Large intestine (tissue), 12 donors: ENCODE measurements at places on chromosomes 4 and X.

- no peaks in the 10 kb centered on the region for H3K27me3 ChIP-seq
- no peak overlapping the region for H3K27ac ChIP-seq
- H3K36me3 ChIP-seq, result no peaks in the 10 kb centered on the region
- peak; percentile 69 for DNase-seq
Observed at GRCh38 chr4:145679520-145679919, 426 bp upstream of the C4orf51 start.

GRCh38 chrX:56947699-56948098, 47.6 kb downstream of the SPIN3 start:
- no peaks in the 10 kb centered on the region for H3K36me3 ChIP-seq
- H3K27me3 ChIP-seq, result no peaks in the 10 kb centered on the region
- H3K4me3 ChIP-seq, result no peak overlapping the region
- DNase-seq, result no peak
- no peak overlapping the region for H3K27ac ChIP-seq

GRCh38 chrX:150990910-150991309, 7.8 kb downstream of the HMGB3 start:
- DNase-seq, result no peak
- no peaks in the 10 kb centered on the region for H3K4me1 ChIP-seq
- H3K27me3 ChIP-seq, result no peaks in the 10 kb centered on the region

DNA sequence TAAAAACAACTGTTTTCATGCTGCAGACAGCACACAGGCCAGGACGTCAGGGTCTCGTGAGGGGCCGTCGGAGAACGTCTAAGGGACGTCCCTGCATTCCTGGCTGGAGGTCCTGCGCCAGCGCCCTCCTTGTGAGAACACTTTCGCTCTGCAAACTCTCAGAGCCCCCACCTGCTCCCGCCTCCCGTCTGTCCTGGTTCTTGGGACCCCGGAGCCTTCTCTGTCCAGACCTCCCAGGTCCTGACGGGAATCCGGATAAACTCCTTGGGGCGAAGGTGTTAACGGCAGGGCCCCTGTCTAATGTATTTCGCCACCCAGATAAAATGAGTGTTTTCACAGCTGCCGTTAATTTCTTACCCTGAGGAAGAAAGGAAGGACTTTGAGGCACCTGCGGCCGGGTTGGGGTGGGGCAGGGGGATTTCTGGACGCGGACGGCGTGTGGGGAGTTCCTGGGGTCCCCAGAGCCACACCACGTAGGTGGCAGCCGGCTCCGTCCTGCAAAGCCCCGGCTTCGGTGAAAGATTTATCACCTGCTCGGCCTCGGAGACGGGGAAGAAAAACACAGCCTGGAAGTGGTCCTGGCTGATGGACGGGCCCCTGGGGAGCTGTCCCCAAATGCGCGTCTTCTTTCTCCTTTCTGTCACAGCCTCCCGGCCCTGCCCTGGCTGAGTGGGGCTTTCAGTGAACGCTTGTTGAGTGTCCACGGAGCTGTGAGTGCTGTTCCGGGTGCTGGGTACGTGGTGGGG, 35.1 kb upstream of the PPP2R3B start:
- H3K27ac ChIP-seq, result no peak overlapping the region
- H3K4me3 ChIP-seq, result no peak overlapping the region
- H3K27me3 ChIP-seq, result no peaks in the 10 kb centered on the region

DNA sequence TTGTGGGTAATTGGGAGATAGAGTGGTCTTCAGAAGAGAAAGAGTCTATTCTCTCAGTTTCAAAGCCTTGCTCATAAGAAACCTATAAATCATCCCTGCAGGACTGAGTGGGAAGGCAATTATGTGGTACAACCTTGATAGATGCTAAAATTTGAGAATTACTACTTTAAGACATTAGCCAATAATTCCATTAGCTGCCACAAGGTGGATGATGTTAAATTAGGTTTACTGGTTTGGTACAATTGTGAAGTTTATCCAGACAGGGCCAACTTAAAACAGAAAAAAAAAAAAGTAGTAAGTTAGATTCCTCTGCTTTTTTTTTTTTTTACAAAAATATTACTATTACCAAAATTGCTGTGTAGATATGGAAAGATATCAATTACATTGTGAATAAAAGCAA, 73.2 kb upstream of the AMOT start:
- no peak for DNase-seq
- H3K36me3 ChIP-seq, result no peaks in the 10 kb centered on the region
- H3K4me3 ChIP-seq, result no peak overlapping the region
- H3K27ac ChIP-seq, result no peak overlapping the region
- H3K4me1 ChIP-seq, result no peaks in the 10 kb centered on the region

GRCh38 chr4:55866290-55866907, 13.0 kb downstream of the EXOC1 start:
- H3K27me3 ChIP-seq, result no peaks in the 10 kb centered on the region
- H3K4me3 ChIP-seq, result no peak overlapping the region
- no peak for DNase-seq
- H3K36me3 ChIP-seq, result peaks cover 38% of the 10 kb centered on the region
- H3K27ac ChIP-seq, result no peak overlapping the region
- H3K4me1 ChIP-seq, result no peaks in the 10 kb centered on the region

DNA sequence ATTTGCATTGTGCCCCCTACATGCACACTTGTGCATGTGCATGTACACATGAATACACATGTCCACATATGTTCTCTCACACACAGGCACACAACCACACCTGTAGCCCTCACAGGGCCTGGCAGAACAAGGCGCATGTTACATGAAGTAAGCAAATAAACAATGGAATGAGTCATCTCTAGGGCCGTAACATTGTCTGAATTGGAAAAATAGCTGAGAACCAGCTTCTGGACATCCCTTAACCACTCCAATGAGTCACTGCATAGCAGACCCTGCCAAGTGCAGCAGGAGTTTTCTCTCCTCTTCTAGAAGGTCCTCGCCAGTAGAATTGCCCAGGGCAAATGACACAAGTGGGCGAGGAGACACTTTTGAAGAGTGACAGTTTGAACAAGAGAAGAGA, 66.1 kb downstream of the MAGEA10 start:
- DNase-seq, result no peak
- no peaks in the 10 kb centered on the region for H3K36me3 ChIP-seq
- H3K27ac ChIP-seq, result no peak overlapping the region
- H3K4me3 ChIP-seq, result no peak overlapping the region
- no peaks in the 10 kb centered on the region for H3K27me3 ChIP-seq

DNA sequence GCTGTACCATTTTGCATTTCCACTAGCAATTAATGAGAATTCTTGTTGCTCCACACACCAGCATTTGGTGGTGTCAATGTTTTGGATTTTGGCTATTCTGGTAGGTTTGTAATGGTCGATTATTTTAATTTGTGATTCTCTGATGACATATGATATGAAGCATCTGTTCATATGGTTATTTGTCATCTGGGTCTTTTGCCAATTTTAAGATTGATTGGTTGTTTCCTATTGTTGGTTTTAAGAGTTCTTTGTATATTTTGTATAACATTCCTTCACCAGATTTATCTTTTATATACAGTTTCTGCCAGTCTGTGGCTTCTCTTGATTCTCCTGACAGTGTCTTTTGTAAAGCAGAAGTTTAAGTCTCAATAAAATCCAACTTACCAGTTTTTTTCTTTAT, 18.5 kb upstream of the BDH2 start:
- no peak overlapping the region for H3K27ac ChIP-seq
- H3K36me3 ChIP-seq, result no peaks in the 10 kb centered on the region

- DNase-seq, result no peak
- H3K27me3 ChIP-seq, result no peaks in the 10 kb centered on the region
- no peak overlapping the region for H3K27ac ChIP-seq
- no peaks in the 10 kb centered on the region for H3K4me1 ChIP-seq
- no peak overlapping the region for H3K4me3 ChIP-seq
- H3K36me3 ChIP-seq, result no peaks in the 10 kb centered on the region
Observed at GRCh38 chr4:59664771-59665170, 1535.4 kb upstream of the ADGRL3 start.

DNA sequence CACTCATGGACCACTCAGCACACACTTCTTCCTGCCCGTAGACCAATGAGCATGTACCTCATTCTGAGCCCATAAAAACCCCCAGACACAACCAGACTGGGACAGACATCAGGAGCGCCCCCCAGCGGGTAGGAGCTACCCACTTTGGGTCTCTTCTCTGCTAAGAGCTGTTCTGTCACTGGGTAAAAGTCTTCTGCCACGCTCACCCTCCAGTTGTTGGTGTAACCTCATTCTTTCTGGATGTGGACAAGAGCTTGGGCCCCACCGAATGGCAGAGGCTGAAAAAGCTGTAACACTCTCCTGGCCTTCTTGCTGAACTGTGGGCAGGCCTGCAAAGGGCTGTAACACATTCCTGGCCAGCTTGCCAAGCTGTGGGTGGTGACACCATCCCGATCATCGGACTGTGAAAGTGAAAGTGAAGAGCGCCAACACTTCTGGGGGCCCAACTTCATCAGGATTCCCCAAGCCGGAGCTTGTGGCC, 137.6 kb downstream of the TECRL start:
- no peak overlapping the region for H3K27ac ChIP-seq
- H3K4me1 ChIP-seq, result no peaks in the 10 kb centered on the region
- no peaks in the 10 kb centered on the region for H3K27me3 ChIP-seq
- no peak for DNase-seq

DNA sequence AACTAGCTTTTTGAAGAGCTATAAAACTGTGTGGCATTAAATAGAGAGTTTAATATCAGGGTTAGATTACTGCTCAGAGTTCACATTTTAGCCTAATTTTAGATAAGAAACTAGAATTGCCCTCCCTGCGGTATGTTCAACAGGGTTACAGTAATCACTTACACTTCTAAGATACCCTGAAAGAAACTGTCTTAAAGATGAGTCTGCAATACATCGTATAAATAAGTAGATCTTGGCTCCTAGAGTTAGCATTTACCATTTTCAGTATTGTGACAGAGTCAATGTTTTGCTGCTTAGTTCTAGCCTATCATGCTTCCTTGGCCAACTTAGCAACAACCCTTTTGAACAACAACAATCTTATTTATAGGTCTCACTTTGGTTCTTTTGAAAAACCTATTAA, 217.8 kb upstream of the NDST4 start:
- DNase-seq, result no peak
- H3K36me3 ChIP-seq, result no peaks in the 10 kb centered on the region
- no peaks in the 10 kb centered on the region for H3K4me1 ChIP-seq
- H3K27me3 ChIP-seq, result no peaks in the 10 kb centered on the region
- H3K4me3 ChIP-seq, result no peak overlapping the region
- no peak overlapping the region for H3K27ac ChIP-seq

- no peaks in the 10 kb centered on the region for H3K27me3 ChIP-seq
- H3K4me3 ChIP-seq, result no peak overlapping the region
- no peaks in the 10 kb centered on the region for H3K36me3 ChIP-seq
- peak overlapping the region; percentile 46 for H3K27ac ChIP-seq
Observed at GRCh38 chr4:138972956-138973801, 42.4 kb upstream of the NOCT start.

GRCh38 chrX:12681047-12681446, 110.2 kb upstream of the PRPS2 start:
- no peaks in the 10 kb centered on the region for H3K27me3 ChIP-seq
- no peak overlapping the region for H3K27ac ChIP-seq
- H3K4me1 ChIP-seq, result no peaks in the 10 kb centered on the region
- H3K4me3 ChIP-seq, result no peak overlapping the region
- DNase-seq, result no peak
- no peaks in the 10 kb centered on the region for H3K36me3 ChIP-seq

GRCh38 chr4:26099967-26100366, 185.9 kb downstream of the SMIM20 start:
- H3K27ac ChIP-seq, result no peak overlapping the region
- H3K4me3 ChIP-seq, result no peak overlapping the region
- no peaks in the 10 kb centered on the region for H3K4me1 ChIP-seq
- H3K36me3 ChIP-seq, result no peaks in the 10 kb centered on the region
- H3K27me3 ChIP-seq, result no peaks in the 10 kb centered on the region
- DNase-seq, result no peak

- H3K27me3 ChIP-seq, result no peaks in the 10 kb centered on the region
- no peak overlapping the region for H3K27ac ChIP-seq
- no peaks in the 10 kb centered on the region for H3K4me1 ChIP-seq
- no peak for DNase-seq
Observed at GRCh38 chrX:80929251-80929650, 119.6 kb upstream of the BRWD3 start.

DNA sequence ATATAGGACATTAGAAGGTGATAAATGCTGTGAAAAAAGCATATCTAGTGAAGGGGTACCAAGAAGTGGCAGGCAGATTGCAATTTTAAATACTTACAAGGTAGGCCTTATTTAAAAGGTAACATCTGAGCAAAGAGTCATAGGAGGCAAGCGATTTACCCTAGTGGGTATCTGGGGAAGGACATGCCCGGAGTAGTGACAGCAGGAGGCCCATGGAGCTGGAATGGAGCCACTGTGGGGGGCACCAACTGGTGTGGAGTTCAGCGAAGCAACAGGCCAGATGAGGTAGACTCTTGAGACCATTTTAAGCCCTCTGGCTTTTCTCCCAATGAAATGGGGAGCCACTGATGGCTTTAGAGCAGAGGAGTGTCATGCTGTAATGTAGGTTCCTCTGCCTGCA, 37.3 kb downstream of the SEC24D start:
- no peak for DNase-seq
- H3K4me3 ChIP-seq, result no peak overlapping the region
- H3K4me1 ChIP-seq, result no peaks in the 10 kb centered on the region
- H3K36me3 ChIP-seq, result peaks cover 57% of the 10 kb centered on the region
- no peak overlapping the region for H3K27ac ChIP-seq

DNA sequence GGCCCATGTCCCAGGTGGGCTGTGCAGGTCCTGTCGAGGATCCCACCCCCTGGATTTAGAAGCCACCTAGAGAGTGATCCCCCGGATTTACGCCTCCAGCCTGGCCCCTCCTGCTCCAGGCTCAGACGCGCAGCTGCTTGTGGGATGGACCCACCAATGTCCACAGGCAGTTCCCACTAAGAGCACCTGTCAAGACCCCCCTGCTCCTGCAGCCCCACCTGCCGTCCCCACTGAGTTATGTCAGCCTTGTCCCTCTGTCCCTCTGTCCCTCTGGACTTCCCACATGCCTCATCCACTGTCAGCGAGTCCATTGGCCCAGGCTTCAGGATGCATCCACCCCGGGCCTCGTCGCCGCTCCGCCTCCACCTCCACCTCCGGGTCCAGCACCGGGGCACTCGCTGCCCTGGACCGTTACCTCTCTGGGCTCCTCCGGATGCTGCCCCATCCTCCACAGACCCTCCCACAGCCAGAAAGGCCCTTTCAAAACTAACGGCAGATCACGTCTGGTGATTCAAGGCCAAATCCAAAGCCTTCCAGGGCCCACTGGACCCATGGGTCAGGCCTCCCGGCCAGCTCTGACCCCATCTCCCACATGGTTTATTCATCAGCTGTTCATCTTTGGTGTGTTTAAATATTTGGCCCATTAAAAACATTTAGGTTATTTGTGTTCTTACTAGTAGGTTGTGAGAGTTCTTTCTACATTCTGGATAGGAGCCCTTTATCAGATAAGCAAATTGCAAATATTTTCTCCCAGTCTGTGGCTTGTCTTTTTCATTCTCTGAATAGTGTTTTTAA, 28.3 kb downstream of the HTRA3 start:
- H3K36me3 ChIP-seq, result no peaks in the 10 kb centered on the region
- no peak for DNase-seq
- H3K27me3 ChIP-seq, result no peaks in the 10 kb centered on the region
- H3K27ac ChIP-seq, result no peak overlapping the region
- H3K4me3 ChIP-seq, result no peak overlapping the region

- peaks cover 36% of the 10 kb centered on the region for H3K36me3 ChIP-seq
- H3K4me1 ChIP-seq, result no peaks in the 10 kb centered on the region
- no peak for DNase-seq
- no peak overlapping the region for H3K4me3 ChIP-seq
- no peak overlapping the region for H3K27ac ChIP-seq
- H3K27me3 ChIP-seq, result no peaks in the 10 kb centered on the region
Observed at GRCh38 chr4:77002321-77003107, 53.0 kb downstream of the SEPTIN11 start.
